ENCODE measurements at places on chromosomes 12 and 14.

DNA sequence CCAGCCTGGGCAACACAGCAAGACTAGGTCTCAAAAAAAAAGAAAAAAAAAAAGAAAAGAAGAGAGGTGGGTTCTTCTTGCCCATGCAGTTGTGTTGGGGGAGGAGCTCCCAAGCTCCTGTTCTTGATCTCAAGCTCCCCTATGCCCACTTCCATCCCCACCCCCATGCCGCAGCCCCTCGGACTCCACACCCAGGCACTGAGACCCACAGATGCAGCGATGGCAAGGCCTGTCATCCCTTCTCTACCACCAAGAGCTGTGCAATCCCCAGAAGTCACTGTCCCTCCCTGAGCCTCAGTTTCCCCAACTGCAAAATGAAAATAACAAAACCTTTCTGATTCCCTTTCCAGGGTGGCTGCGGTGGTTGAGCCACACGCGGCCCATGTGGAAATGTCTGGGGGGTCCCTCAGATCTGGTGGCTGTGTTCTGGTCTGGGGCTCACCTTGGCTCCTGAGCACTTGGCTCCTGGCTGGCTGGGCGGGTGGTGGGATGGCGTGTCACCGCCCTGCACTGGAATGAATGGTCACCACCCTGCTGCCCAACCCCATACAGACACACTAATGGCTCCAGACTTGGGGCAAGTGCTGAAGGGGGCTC, 22.6 kb upstream of the KIF26A start:
- DNase-seq, result no peak

GRCh38 chr12:7282844-7283243, 21.0 kb upstream of the ACSM4 start:
- DNase-seq, result no peak

- no peak for DNase-seq
These were observed 127.7 kb downstream of the PDE3A start for GRCh38 chr12:20495997-20496396.

- DNase-seq, result no peak
These were observed 185.1 kb downstream of the ANO6 start for GRCh38 chr12:45400991-45401390.

DNA sequence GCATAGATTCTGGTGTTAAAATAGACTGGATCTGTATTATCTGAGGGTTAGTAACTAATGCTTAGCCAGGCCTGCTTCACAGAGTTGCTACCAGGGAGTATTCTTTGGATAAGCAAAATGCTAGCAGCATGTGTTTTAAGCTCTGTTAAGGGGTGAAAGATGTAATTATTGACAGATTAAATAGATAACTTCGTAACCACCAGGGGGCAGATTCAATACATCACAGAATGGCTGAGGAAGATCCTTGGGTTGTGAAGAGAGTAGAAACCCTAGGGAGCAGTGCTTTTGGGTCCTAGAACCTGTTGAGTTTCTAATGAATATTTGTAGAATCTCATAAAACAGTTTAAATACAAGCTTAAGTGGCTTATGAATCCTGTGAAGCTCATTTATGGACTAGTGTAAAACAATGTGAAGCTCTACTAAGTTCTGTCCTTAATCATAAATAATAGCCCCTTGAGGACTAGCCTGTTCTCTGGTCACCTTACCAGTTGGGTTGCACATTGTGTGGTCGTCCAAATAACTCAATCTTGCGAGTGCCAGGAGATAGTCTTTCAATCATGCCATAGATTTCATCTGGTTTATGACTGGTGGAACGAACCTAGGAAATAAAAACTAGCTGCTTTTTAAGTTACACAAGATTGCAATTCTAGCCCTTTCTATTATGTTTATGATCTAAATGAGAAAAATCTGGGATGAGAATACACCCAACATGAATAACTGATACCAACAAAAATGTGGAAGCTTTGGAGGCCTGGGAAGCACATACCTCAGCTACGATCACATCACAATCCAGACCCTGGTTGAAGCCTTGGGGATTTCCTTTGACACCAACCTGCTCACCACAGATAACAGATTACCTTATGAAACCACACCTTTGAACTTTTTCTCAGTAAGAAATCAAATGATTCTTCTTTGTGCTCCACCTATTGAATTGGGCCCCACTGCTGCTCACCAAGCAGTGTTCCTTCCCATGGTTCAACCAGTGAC, 12.3 kb downstream of the METTL3 start:
- no peak for DNase-seq

- DNase-seq, result no peak
These were observed 22.0 kb downstream of the TSPAN8 start for GRCh38 chr12:71135812-71136176.

- DNase-seq, result no peak
These were observed 7.4 kb downstream of the PRIMA1 start for GRCh38 chr14:93780813-93781400.
